ENCODE measurements at places on chromosomes 7 and 10. TPM values are rescaled to one million over a fixed set of nuclear protein-coding genes. Genes with fewer than 3 reads are reported as not detected.

BLNK gene
- 7.7 TPM for total RNA-seq

DNA sequence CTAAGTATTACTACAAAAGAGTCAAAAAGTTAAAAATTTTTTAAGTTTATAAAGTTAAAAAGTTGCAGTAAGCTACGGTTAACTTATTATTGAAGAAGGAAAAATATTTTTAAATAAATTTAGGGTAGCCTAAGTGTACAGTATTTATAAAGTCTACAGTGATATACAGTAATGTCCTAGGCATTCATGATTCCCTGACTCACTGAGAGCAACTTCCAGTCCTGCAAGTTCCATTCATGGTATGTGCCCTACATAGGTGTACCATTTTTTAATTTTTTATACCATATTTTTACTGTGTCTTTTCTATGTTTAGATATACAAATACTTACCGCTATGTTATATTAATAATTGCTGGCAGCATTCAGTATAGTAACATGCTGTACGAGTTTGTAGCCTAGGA, 92.3 kb downstream of the CTNNA3 start:
- DNase-seq = no peak

OR2F1 gene
- not detected for total RNA-seq

GRCh38 chr10:59808896-59809643, 55.8 kb upstream of the MRLN start:
- DNase-seq = peak; percentile 39

ARID5B gene
- 26.4 TPM for total RNA-seq

DNA sequence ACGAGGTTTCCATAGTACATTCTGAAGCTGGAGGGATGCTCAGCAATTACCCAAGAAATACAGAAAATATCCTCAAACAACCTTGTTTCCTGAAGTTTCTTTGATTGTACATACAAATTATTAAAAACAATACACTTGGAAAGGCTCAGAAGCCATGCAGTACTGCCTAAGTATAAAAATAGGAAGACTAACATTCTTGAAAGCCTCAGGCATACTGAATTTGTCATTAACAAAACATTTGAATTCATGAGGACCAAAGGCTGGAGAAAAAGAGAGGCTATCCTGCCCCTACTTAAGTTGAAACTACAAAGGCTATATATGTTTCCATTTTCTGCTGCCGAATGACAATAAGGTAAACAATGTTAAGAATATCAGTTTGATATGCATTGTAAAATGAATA, 54.3 kb upstream of the SGCE start:
- DNase-seq = no peak

- DNase-seq = peak; percentile 79
Observed at GRCh38 chr10:69124563-69125268, 738 bp downstream of the VPS26A start.

DNA sequence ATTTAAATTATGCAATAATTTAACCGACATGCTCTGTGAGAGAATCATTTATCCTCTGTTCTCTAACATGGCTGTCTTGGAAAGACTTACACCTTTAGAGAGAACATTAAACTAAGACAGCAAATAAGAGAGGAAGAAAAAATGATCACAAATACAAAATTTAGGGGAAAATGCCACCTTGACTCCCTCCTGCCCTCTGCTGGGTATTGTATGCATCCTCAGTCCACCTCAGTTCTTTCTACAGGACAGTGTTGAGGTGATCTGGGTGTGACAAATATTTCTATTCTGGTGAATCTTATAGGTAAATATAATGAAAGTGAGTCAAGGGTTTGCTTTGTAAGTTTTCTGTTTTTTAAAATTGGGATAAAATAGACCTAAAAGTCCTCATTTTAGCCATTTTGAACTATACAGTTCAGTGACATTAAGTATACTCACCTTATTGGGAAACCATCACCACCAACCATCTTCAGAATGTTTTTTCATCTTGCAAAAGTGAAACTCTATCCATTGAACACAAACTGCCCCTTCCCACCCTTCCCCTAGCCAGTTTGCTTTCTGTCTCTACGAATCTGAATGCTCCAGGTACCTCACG, 61.5 kb upstream of the ELMO1 start:
- DNase-seq = no peak

DNA sequence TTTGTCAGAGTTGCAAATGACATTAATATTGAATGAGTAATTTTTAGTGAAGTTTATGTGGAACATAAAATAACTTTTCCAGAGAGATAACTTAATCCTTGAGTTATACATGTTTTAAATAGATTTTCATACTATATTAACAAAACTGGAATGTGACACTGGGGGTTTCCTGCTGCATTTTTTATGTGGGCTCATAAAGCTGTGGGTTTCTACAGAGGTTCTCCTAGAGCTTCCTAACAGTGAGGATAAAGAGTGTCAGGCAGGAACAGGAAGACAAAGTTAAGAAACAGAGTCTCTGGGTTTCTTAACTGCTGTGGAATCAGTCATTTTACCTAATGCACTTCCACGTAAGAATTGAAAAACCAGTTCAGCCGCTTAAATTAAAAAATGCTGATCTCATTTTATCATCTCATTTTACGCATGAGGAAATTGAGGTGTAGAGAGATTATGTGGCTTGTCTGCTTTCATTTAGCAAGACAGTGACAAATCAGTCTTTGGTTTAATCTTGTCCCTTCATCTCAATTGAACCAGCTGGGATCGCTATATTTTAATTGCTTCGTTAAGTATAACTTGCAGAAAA, 5.0 kb downstream of the CD36 start:
- DNase-seq = no peak

- DNase-seq = no peak
Observed at GRCh38 chr10:72013202-72013945, 49.2 kb downstream of the CHST3 start.

WEE2 gene
- total RNA-seq = 0.30 TPM

DNA sequence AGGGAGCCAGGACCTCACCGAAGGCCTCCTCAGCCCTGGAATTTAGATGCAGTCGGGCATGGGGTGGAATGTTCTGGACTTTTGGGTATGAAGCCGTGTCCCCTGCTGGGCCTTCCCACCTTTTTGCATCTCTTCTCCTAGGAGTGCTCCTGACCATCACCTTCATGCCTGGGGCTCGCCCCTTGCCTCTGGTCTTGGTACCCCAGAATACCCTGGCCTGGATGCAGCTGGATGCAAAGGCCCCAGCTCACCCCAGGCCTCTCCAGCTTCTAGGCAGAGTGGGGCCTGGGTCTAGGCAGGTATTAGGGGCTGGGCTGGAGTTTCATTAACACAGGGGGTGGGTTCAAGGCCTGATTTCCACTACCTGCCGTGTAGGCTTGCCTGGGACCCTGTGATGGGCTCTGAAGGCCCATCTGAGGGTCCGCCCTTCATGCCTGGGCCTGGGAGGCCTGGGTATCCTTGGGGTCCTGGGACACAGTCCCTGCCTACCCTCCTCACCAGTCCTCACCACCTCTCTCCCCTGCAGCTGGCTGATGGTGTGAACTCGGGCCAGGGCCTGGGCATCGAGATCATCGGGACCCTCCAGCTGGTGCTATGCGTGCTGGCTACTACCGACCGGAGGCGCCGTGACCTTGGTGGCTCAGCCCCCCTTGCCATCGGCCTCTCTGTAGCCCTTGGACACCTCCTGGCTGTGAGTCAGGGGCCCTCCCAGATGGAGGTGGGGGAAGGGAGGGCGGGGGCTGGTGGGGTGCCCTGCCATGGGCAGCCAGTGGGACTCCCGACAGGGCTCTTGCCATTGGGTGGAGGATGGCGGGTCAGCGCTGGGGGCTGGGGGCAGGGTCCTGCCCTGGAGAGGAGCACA, 10.1 kb downstream of the AQP1 start:
- no peak for DNase-seq

GSTO2 gene
- 4.4 TPM for total RNA-seq

GRCh38 chr10:114538181-114538906, 119.7 kb downstream of the ABLIM1 start:
- no peak for DNase-seq

NUTM2E gene
- total RNA-seq = 0.79 TPM

- DNase-seq = no peak
Observed at GRCh38 chr10:60742512-60742911, 35.8 kb upstream of the CDK1 start.

GRCh38 chr10:114767986-114768821, 53.4 kb upstream of the FHIP2A start:
- DNase-seq = no peak

DDX56 gene
- total RNA-seq = 60.3 TPM

- no peak for DNase-seq
Observed at GRCh38 chr7:150869467-150869866, 17.1 kb downstream of the AOC1 start.

- no peak for DNase-seq
Observed at GRCh38 chr7:75729851-75730274, 8.9 kb downstream of the HIP1 start.

GRCh38 chr10:78548369-78548768, 514.7 kb downstream of the RPS24 start:
- no peak for DNase-seq

CALHM2 gene
- 6.2 TPM for total RNA-seq

DNA sequence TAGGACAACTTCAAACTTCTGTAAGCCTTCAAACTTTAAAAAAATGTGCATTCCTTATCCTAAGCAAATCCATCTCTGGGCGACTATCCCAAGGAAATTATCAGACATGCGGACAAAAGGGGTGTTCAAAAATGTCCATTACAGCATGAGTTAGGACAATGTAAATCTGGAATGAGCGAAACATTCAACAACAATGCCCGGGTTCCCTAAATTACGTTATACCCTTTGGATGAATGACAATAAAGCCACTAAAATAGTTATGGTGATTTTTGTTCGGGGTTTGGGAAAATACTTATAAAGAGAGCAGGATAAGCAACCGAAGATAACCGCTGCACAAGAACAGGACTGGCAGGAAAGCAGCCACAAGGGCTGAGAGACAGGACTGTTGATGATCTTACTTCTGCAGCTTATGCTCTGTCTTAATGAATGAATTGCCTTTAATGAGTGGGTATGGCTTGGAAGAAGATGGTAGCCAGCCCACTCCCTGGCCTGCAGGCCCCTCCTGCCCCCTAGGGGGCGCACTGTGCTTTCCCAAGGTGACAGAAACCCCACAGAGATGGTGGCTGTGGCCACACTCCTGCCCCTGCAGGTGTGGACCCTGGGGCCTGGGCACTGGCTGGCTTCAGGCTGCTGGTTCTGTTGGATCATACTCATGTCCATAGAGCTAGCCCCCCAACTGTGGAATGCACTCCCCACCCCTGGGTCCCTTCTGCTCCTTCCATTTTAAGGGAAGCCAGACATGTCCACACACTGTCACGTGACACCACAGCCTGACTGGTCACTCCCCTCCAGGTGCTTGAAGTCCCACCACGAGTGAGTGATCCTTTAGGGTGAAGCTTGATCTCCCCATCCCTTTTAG, 45.0 kb downstream of the ZCCHC24 start:
- no peak for DNase-seq

- no peak for DNase-seq
Observed at GRCh38 chr10:131891196-131891928, 9.4 kb upstream of the PPP2R2D start.

GRCh38 chr10:86287966-86288579, 78.5 kb downstream of the GRID1 start:
- no peak for DNase-seq
